Regular cardiac myocyte (primary cell): ENCODE measurements at places on chromosomes 6 and 20. TPM values are rescaled to one million over a fixed set of nuclear protein-coding genes. Genes with fewer than 3 reads are reported as not detected.

The HLA-DQB2 gene
- total RNA-seq: not detected in 2 replicates

The CCM2L gene
- under 0.01 TPM in 1 of 2 replicates, not detected in the other for total RNA-seq

The C6orf52 gene
- total RNA-seq: 0.56 TPM in 1 of 2 replicates, not detected in the other

The PROKR2 gene
- total RNA-seq: not detected in 2 replicates

The UST gene
- total RNA-seq: 11.1 and 26.8 TPM in 2 replicates

The SPATA25 gene
- total RNA-seq: 0.19 and 0.28 TPM in 2 replicates

The TRIM38 gene
- total RNA-seq: 7.5 and 9.0 TPM in 2 replicates

The MUCL3 gene
- total RNA-seq: not detected in 2 replicates
